CD4-positive, alpha-beta T cell (primary cell): ENCODE measurements at places on chromosomes 11 and 22.

- DNase-seq: no peak
Observed at GRCh38 chr11:65266210-65266609, 4.4 kb downstream of the POLA2 start.

GRCh38 chr11:2436013-2436520 is 8.2 kb downstream of the TRPM5 start:
- DNase-seq: no peak

- no peak for DNase-seq
Observed at GRCh38 chr11:115670538-115671205, 166.5 kb upstream of the CADM1 start.

DNA sequence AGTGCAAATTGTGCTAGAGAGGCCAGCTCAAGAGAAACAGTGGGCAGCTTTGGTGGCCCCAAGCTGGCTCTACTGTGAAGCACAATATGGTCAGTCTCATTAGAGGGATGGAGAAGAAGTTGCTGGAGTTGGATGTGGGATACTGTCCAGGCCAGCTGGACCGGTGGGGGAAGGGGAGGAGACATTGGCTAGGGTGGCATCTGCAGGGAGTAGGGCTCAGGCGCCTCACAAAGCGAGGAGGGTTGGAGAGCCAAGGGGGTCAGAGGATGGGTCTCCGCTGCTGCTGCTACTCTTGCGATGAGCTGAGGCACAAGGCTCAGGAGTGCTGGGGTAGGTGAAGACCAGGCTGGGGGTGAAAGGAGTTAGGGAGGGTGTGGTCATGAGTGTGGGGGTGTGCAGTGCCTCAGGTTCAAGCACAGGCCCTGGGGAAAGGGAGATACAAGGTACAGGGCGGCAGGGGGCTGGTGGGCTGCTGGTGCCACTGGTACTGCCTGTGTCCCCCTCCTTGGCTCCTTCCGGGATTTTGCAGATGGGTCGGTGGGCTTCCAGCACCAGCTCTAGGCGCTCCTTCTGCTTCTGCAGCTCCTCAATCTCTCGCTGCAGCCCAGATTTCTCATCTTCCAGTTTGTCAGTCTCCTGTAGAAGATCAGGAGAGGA is 2.3 kb downstream of the CCDC85B start:
- no peak for DNase-seq
